Uterus (tissue), 4 donors: ENCODE measurements at places on chromosomes 7 and 10. TPM values are rescaled to one million over a fixed set of nuclear protein-coding genes. Genes with fewer than 3 reads are reported as not detected.

The LIPK gene
- total RNA-seq, result not detected

The KCNMA1 gene
- total RNA-seq, result 205 TPM

The AGBL3 gene
- total RNA-seq, result 12.5 TPM

The OPN4 gene
- total RNA-seq, result not detected

The NUTM2D gene
- total RNA-seq, result not detected

The SLC13A1 gene
- total RNA-seq, result not detected

The NUTM2B gene
- total RNA-seq, result not detected

The NPC1L1 gene
- 0.49 TPM for total RNA-seq

The CTTNBP2 gene
- total RNA-seq, result 25.9 TPM

The FXYD4 gene
- total RNA-seq, result not detected

The SEC31B gene
- total RNA-seq, result 19.5 TPM

- no peak for DNase-seq
These were observed 65.6 kb downstream of the POM121L12 start for GRCh38 chr7:53101026-53101425.

DNA sequence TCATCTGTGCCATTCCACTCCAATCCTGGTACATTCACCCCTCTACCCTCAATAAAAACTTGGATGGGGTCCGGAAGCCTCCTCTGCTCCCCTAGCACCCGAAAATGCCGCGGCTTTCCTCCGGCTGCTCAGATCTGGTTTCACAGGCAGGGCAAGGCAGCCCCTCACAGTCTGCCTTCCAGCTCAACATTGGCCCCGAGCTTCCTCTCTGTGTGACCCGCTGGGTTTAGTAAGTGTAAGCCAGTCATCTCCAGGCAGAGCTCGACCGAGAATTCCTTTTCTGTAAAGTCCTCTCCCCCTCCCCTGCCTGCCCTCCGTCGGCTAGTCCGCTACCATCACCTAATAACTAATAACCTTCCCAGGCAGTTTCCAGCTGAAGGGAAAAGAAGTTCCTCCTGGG lies 3.4 kb downstream of the INHBA start:
- peak; percentile 39 for DNase-seq

- no peak for DNase-seq
These were observed 238.8 kb downstream of the BAMBI start for GRCh38 chr10:28915989-28916588.

DNA sequence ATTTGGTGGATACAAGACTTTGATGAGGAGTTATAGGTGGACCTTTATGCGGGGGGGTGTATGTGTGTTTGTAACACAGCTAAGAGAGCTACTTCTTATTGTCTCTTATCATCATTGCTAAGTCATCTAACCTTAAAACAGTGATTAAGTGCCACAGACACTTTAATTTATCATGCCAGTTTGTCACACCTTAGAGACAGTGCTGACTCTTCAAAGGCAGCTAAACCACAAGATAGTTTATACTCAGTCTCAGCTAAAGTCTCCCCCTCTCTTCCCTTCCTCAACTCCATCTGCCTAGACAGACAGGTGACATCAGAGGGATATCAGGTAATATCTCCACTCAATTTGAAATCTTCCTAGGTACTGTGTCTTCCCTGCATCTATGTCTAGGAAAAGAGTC lies 42.2 kb downstream of the MYPN start:
- DNase-seq, result no peak

GRCh38 chr7:125661-126060 lies 66.7 kb upstream of the FAM20C start:
- no peak for DNase-seq

DNA sequence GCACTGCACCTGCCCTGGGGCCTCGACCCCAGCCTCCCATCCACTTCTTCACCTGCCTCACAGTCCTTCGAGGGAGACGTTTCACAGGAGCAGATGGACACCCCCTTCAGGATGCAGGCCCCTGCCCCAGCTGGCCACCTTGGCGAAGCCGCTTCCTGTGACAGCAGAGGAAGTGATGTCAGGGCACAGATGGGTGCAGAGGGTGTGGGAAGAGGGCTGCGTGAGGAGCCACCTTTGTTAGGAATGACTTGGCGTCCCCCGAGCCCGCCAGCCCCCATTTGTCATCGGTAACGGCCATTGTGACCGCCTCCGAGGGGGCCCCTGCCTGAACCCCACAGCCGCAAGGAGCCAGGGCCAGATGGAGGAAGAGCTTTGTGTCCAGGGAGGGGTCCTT lies 47.4 kb upstream of the SLC29A3 start:
- DNase-seq, result no peak

- no peak for DNase-seq
These were observed 15.5 kb upstream of the SLC18A3 start for GRCh38 chr10:49594594-49594993.

DNA sequence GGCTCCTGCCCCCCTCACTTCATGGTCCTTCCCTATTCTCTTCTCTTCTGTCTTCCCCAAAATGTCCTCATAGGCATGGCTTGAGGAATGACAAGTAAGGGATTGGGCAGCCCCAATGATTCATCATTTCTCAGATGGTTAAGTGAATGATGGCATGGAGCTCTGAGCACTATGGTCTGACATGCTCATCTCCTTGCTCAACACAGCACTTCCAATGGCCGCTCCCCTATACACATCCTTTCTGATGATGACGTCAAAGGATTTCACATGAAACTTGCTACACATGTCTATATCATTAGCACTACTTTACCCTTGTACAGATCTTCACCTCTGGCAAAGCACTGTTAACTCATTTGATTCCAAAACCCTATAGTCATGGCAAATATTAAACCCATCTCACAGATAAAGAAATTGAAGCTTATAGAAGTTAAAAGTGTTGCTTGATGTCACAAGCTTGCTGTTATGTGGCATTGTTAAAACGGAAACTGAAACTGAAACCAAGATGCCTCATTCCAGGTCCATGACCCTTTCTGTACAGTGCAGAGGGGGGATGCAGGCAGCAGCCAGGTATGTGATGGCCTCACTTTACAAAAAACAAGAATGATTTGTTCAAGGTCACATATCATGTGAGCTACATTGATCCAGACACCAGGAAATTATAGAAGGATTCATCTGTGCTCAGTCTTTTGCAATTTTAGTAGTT lies 90.0 kb upstream of the PLXNA4 start:
- DNase-seq, result no peak

DNA sequence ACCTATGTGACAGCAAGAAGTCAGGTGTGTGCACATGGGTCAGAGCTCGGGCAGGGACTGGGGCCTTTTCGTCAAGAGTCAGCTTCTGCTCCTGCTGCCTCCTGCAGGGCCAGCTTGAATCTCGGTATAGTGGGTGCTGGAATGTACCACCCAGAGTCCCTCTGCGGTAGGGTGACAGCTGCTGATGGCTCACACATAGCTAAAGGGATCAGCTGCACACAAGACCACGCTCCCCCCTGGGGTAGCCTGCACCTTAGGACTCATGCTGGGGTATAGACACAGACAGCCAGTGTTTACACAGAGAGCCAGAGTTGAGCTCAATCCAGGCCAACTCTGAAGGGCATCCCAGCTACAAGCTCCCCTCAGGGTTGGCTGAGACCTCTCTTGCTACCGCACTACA lies 14.0 kb upstream of the COL13A1 start:
- no peak for DNase-seq

DNA sequence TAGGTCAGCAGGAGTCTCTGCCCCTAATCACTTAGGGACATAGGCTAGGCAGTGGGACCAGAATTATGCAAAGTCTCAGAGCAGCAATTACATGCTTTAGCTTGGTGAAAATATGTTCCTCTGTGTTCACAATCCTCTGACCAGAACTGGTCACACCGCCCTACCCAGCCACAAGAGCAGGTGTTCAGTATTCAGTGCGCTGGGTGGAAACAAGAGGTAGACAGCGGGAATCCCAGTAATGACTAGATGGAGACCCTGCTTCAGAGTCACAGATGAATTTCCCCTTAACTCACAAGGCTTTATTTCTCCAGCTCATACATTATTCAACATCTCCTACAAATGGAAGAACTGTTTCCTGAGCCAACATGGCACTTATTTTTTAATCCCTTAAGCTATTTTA lies 763.7 kb upstream of the POM121L12 start:
- no peak for DNase-seq

GRCh38 chr7:269721-270120 lies 20.2 kb upstream of the FOXL3 start:
- no peak for DNase-seq

- DNase-seq, result no peak
These were observed 275.2 kb downstream of the ZNF248 start for GRCh38 chr10:37582237-37582636.

- no peak for DNase-seq
These were observed 277.0 kb downstream of the INHBA start for GRCh38 chr7:41425926-41426325.

DNA sequence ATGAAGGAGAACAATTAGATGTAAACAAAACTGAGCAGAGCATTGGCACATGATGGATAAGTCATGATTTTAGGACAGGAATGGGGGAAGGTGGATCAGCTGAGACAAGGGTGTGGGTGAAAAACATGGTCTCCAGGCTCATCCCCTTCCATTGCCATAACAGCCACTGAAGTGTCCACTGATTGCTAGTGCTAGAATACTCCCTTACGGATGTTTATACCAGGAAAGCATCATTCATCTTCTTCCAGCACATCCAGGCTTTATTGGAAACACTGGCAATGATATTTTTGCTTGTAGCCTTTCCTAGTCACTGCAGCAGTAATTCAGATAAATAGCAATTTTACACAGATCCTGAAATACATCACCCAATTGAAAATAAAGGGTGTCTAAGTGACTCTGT lies 259.5 kb downstream of the PLXDC2 start:
- no peak for DNase-seq

DNA sequence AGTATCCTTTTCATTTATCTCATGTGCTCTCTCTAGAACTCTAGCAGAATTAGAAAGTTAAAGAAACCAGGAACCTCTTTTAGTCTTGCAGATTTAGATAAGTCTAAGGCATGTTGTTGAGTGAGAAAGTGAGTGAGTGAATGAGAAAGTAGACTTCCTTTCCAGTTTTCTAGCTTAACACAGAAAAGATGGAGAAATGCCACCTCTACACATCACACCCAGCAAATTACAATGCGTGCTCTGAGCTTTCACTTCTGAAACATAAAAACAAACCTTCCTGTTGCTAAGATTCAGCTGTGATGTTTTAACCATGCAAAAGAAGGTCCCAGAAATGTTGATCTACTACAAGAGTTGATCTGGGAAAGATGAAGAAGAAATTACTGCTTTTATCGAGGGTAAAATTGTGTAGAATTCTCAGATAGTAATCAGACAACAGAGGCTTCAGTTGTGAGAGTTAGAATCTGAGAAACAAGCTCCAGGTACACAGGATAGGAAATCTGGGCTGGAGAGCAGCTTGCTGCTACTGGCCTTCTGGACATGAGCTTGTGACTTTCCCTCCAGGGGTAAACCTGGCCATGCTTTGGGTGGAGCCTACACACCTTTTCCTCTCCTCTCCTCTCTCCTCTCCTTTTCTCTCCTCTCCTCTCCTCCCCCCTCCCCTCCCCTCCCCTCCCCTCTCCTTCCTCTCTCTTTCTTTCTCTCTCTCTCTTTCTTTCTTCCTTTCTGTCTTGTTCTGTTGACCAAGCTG lies 4.6 kb downstream of the CYP3A5 start:
- no peak for DNase-seq

DNA sequence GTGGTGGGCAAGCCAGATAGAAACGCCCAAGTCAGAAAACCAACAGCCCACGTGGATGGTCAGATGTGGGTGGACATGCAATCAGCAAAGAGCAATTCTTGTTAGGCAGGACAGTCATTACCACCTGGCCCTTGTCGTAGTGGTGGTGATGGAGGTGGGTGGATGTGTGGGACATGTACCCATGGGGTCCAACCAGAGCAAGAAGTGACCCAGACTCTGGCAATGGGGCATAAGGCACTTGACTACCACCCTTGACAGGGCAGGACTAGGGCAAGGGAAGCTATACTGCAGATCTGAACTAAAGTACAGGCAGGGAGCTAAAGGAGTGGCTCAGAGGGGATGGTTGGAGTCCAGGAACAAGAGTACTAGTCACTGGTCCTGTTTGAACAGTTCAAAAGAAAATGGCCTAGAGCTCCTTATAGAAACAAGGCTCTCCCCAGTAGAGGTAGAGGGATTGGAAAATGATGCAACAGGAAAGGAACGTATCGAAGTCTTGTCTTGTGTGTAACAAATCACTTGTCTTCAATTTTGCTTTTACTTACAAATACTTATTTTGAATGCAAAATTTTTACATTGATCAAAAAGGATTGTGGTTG lies 17.6 kb downstream of the LMOD2 start:
- no peak for DNase-seq

- no peak for DNase-seq
These were observed 92.3 kb upstream of the DUSP5 start for GRCh38 chr10:110405380-110405779.

DNA sequence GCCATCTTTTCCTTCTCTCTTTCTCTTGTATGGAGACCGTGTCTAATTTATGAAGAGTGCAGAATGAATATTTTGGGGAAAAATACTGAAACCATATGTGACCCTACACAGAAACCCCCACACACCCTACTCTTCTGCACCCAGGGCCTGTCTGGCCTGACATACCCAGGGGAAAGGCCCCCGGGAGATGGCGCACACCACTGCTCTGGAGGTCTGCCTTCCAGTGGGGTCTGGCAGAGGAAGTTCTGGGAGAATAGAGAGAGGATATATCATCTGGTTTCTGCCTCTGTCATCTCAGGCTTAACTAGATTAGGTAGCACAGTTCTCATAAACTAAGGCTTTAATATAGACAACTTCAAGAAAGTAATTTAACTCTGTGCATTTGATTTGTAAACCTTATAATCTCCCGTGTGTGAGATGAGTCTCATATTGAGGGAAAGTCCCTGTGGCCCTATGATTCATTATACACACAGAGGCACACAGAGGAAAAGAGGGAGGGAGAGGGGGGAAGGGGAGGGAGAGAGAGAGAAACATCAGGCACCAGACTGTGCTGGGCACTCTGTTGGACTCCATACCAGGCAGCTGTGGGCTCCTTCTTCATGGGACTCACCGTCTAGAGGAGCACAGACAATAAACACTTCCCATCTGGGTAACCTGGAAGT lies 123.3 kb downstream of the AOAH start:
- no peak for DNase-seq

- no peak for DNase-seq
These were observed 100.5 kb downstream of the INPP5A start for GRCh38 chr10:132638130-132638515.

DNA sequence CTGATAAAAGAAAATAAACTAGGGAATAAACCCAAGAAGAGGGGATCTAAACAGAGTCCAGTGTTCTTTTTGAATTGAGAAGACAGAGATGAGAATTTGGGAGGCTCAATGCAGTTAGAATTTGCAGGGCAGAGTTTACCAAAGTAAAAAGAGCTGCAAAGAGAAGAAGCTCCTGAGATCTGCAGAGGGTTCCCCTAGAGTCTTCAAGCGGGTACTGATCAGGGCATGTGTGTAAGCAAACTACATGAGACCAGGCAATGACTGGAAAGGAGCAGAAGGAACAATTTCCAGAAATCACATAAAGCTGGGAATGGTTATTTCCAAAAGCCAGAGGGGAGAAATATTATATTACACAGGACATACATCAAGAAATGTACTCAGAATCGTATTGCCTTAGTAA lies 58.1 kb upstream of the TES start:
- no peak for DNase-seq

GRCh38 chr10:119431034-119431772 lies 111.3 kb downstream of the RGS10 start:
- no peak for DNase-seq

- DNase-seq, result no peak
These were observed 2.1 kb downstream of the RET start for GRCh38 chr10:43078986-43079273.

GRCh38 chr7:140283472-140283871 lies 106.7 kb upstream of the KDM7A start:
- no peak for DNase-seq
